ENCODE measurements at places on chromosomes 5 and 9. TPM values are rescaled to one million over a fixed set of nuclear protein-coding genes. Genes with fewer than 3 reads are reported as not detected.

DNA sequence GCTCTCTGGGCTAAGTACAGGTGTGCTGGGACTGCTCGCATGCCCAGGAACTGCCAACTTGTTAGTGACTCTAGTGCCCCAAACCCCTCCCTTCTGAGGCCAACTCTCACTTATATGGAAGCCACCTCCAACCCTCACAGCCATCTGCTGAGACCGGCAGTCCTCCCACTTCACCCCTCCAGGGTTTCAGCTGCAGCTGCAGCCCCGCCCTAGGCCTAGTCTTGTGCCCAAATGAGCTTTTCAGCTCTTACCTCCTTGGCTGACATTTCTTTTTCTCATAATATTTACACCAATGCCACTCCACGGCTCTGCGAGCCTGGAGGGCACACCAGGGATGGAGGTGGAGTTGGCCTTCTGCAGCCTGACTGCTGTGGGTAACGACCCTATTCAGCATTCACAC lies 166.6 kb downstream of the ROR2 start:
- no peak for DNase-seq

- no peak for DNase-seq
Observed at GRCh38 chr5:22473886-22474285, 379.3 kb downstream of the CDH12 start.

DNA sequence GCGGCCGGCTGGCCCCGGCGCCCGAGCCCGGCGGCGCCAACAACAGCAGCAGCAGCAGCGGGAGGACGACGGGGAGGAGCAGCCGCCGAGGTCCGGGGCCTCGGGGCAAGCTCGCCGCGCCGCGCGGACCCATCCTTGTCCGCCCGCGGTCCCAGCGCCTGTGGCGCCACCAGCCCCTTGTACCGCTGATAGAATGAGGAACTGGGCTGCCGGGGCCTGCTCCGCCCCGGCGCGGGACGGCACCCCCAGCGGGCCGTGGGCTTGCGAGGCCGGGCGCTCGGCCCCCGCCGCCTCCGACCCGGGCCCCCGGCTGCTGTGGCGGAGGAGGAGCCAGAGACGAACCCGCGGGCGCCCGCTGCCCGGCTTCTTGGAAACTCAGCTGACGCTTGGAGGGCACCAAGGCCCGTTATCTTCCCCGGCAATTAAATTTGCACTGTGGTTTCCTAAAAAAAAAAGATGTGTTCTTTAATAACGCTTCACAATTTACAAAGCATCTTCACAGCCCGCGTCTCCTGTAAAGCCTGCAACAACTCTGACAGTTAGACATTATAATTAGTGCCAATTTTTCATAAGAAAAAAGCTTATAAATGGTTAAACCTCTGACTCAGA lies at the start of gene ARSB:
Gene ARSB (minus strand): TSS at position 195 of the 609 bp plus-strand sequence. CDS start 62 bp downstream, at position 133.
- DNase-seq = peak; percentile 72

The NR2F1 gene
- total RNA-seq = not detected

GRCh38 chr9:35406183-35406959 lies 83.5 kb upstream of the RUSC2 start:
- peak; percentile 45 for DNase-seq

GRCh38 chr9:16033921-16034691 lies 481.3 kb downstream of the CCDC171 start:
- no peak for DNase-seq

GRCh38 chr9:124782661-124783574 lies 6.0 kb downstream of the OLFML2A start:
- DNase-seq = no peak

The STOML2 gene
- total RNA-seq = 169 TPM

DNA sequence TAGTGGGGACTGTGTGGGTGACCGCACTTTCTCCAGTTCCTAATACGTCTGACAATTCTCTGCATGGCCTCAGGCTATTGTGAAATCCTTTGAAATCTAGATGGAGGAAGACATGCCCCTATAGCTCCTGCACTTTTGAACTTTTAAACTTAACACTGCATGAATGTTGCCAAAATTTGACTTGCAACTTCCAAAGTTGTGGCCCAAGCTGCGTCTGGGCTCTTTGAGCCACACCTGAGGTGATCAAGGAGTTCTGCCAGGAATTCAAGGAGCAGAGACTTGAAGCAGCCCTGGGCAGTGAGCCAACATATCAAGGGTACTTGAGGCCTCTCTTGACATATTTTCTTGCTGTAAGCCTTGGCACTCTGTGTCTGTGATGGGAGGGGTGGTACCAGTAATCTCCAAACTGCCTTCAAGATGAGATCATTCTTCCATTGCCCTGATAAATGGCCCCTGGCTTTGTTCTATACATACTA lies 1336.1 kb upstream of the CDH9 start:
- DNase-seq = no peak

GRCh38 chr9:131395157-131396098 lies 1.5 kb downstream of the PRRC2B start:
- DNase-seq = peak; percentile 78

DNA sequence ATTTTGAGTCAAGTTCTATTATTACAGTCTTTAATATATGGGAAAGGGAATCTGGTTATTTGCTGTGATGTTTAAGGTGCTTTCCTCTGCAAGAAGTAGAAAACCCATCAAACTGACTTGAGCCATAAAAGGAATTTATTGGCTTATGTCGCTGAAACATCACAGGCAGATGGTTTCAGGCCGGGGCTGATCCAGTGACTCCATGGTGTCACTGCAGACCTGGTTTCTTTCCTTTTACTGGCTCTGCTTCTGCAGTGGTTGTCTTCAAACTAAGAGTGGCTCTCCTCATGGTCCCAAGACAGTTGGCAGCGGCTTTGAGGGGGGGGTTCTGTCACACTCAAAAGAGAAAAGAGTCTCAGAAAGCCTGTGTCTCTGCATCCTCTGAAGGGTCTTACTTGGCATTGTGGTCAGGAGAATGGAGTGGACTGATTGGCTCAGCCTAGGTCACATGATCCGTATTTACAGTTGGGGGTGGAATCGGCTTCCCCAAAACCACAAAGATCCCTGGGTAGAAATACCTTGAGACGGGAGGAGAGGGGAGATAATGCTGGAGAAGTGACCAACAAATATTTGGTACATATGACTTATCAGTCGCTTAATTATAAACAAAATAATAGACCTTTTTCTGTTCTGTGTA lies 106.3 kb downstream of the DAPK1 start:
- DNase-seq = no peak

The PRSS3 gene
- not detected for total RNA-seq

GRCh38 chr5:54638106-54638505 lies 120.5 kb downstream of the SNX18 start:
- no peak for DNase-seq

DNA sequence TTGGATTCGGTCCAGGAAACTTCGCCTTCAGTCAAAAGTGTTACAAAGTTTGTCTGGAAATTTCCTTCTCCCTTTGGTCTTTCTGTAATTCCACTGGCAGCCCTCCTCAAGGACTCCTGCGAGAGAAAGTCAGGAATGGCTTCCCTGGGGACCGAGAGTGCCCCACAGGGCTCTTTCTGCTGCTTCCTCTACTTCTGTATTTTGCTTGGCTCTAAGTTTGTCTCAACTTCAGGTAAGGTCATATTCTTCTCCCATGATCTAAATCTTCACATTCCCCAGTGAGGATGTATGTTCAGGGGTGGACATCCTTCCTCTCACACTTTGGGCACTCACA lies 10.3 kb upstream of the RIOK2 start:
- DNase-seq = no peak

DNA sequence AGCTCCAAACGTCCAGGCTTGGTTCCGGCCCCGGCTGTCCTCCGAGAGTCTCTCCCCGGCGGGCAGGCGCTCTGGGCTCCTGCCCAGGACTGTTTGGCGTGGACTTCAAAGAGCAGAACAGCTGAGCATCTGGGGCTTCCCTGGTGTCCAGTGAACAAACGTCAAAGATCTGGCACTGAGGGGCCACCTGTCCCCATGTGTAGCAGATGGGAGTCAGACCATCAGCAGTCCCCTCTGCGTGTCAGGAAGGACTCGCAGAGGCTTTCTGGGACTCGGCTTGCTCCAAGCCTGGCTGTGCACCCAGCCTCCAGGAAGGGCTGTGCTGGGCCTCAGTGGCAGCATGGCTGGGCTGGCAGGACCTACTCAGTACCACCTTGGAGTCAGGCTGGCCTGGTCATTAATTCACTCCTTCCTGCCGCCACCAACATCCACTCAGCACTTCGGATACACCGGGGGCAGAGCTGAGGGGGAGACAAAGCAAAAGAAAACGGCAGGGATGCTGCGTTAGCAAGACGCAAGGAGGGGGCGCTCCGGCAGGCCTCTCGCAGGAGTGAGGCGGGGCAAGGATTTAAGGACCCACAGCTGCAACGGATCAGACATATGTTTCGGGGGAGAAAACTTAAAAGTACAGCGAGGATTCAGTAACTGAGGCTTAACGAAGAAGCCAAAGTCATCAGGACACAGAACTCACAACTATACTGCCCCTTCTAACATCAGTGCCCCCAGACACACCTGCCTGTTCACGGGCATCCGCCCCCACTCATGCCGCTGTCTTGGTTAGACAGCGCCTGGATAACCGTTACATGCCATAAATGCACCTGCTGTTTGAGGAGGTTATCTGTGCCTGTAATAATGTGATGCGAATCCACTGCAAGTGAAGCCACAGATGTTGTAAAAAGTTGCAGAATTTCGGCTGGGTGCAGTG lies 164.5 kb upstream of the PHYKPL start:
- no peak for DNase-seq

DNA sequence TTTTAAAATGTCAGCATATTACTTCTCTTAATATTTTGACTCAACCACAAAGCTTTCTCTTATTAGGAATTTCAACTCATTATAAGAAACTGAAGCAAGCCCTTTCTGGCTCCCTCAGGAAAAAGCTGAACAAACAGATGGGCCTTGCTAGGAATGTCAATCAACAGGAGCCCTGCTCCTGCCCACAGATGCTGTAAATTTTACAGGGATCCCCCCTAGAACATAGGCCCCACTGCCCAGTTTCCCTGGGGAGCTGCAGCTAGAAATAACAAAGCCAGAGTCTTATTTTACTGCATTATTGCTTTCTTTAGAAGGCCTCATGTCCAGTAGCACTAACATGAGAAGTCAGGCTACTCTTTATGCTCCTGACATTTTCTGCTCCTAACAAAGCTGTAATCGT lies 103.8 kb downstream of the PCSK1 start:
- no peak for DNase-seq

- no peak for DNase-seq
Observed at GRCh38 chr5:53667621-53668020, 107.2 kb downstream of the NDUFS4 start.

The OTP gene
- 0.19 TPM for total RNA-seq

DNA sequence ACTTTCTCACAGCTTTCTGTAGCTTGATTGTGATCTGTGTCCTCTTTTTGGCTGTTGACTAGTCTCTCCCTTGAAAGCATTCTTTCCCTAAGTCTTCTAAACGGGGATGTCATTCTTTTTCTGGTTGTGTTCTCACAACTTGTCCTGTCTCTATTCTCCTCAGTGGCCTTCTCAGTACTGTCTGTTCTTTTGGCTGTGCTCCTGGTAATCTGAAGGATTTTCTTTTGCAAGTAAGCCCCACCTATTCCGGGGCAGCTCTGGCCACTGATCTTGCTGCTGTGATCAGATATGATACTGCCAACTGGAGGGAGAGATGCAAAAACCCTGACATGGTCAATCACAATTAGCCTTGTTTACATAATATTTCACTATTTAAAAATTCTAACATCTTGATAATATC lies 172.2 kb downstream of the CDC42SE2 start:
- DNase-seq = no peak

DNA sequence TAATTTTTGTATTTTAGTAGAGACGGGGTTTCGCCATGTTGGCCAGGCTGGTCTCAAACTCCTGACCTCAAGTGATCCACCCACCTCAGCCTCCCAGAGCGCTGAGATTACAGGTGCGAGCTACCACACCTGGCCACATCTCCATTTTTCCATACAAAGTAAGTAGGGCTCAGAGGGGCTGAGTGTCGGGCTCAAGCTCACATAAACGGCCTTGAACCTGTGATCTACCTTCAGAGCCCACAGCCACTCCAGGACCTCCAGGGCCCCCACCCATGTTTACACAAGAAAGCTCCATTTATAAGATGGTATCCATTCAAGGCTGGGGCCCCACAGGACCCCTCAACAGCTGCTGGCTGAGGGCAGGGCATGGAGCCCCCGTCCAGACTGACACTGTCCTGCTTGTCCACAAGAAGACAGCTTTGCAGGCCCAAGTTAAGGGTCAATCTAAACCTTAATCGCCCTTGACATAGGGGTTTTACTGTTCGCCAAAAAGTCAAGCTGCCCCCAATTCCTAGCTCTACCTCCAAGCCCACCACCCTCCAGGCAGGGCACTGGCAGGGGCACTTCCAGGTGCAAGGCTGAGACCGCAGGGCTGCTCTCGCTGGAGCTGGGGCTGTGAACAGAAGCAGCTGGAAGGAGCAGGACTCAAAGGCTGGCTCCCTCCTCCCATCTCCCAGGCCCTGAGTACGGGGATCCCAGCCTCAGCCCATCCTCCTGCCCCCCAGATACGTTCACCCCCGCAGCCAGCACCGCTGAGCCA lies 18.9 kb downstream of the FAM78A start:
- DNase-seq = no peak

DNA sequence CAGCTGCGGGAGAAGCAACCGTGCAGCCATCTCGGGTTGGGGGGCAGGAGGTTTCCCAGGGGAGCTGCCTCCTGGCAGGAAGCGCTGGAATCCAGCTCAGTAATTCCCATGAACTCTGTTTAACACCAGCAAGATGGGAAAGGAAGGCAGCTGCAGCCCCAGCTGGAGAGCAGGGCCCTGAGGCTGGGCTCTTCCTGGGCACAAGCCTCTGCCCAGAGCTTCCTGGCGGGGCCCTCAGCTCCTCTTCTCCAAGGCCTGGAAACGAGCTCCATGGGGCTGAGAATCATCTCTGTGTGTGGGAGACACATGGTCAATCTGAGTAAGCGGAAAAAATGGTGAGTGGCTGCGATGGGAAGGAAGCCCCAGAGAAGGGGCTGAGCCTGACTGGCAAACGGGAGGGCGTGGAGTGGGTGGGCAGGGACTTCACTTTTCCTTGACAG lies 6.3 kb downstream of the MRPL36 start:
- DNase-seq = peak; percentile 63

The PAEP gene
- not detected for total RNA-seq

The SVEP1 gene
- not detected for total RNA-seq

DNA sequence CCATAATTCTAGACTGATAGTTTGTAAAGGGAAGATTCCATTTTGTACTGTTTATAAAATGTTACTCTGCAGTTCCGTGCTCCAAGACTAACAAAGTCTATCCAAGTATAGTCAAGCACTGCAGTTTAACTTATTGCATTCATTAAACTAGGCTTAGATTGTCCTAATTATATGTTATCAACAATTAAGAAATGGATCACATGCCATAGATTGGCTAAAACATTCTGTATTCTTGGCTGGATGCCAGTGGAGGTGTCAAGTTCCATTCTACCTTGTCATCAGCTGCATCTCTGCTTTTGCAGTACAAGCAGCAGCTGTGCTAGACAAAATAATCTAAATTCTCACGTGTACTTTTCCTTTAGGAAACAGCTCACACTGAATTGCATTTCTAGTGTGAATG lies 69.4 kb upstream of the MEF2C start:
- no peak for DNase-seq

GRCh38 chr9:127924736-127925444 lies 5.7 kb downstream of the PIP5KL1 start:
- no peak for DNase-seq

DNA sequence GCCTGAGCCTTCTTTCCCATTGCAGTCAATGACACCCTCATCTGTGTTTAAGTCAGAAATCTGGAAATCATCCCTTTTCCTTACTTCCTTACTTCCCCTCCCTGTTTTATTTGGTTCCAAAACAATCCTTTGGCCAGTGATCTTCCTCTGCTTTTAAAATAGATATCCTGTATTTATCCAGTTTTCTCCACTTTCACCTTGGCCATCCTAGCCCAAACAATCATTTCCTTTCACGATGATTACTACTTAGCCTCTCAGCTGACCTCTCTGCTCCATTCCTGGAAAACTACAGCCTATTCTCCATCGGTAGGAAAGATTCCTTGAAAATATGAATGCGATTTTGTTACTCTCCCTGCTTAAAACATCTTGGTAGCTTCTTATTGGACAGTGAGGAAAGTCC lies 565.4 kb downstream of the TLR4 start:
- DNase-seq = no peak
